ENCODE measurements at places on chromosomes 4 and X.

DNA sequence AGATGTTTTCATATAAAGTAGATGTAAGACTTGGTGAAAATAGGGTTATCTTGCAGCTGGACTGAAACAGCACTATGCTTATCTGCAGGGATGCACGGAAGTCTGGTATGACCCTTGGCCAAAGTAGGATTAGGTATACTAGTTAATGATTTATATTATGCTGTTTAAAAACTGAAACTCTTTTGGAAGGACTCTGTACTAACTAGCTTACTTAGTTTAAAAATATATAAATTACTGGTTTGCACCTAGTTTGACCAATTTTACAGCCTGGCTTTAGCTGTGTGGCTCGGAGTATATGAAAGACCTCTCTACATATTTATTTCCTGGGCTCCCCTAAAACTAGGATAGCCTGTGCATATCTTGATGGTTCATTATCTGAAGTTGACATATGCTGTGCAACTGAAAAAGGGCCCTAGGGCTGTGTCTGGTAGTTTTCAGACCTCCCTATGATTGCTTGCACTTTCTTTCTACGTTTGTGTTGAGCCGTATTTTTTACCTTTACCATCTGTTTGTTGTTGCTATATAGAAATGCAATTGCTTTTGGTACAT is 89.2 kb downstream of the TMEM144 start:
- DNase-seq, result no peak

- DNase-seq, result no peak
Observed at GRCh38 chr4:152235718-152236117, 300.2 kb downstream of the FBXW7 start.

DNA sequence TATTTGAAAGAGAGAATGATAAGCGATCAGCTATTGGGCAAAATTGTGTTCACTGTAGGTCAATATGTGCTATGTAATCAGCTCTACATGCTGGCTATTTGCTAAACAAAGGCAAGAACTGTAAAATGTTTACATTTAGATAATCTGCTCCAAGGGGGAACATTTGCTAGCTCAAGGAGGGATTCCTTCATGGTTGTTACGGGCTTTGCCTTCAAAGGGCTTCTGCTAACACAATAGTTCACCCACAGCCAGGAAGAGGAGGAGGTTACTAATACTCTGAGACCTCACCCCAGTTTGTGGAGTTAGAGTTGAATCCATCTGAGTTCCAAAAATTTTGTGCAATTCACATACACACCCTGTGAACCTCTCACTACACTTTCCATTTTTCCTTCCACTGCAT is 107.6 kb upstream of the BMP3 start:
- DNase-seq, result no peak

- DNase-seq, result no peak
Observed at GRCh38 chr4:158767451-158767850, 1.4 kb upstream of the FNIP2 start.

- no peak for DNase-seq
Observed at GRCh38 chr4:158578476-158578875, 56.8 kb downstream of the RXFP1 start.

DNA sequence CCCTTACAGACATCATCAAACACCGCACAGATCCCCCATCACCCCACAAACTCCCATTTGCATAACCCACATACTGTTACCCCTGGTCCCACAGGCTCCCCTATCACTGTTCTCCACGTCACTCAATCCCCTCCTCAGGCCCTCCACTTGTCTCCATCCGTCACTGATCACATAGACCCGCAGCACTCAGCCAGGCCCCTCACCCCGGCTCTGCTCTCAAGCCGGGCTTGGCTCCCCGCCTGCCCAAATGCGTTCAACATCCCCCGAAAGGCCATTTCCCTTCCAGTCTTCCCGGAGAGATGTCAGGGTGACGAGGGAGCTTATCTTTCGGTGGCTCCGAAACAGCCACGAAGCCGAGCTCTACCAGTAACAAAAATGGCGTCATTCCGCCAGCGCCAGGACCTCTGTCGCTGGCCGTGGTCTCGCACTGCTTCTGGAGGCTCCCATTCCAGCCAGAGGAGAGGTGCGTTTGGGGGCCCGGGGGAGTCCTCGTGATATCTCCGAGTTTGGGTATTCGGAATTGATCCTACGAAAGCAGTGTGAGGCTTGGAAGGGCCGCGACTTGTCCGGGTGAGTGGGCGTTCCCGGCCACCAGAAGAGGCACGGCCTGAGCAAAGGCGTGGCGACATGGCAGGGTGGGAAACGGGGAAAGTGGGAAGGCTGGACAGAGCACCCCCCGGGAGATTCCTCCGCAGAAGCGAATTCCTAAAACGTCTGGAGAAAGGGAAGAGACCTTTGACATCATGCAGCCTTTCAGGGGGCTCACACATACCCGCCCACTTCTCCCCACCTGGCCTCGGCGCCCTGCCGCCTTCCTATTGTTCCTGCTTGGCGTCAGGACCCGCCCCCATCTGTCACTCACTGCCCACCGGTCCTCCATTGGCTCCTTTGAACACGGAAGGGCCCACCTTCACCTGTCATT is at the start of gene ZNF630:
TSS of gene ZNF630 (minus strand) at position 577 of the 922 bp plus-strand sequence. CDS start 4,754 bp downstream, outside the sequence.
- no peak for DNase-seq

- DNase-seq, result no peak
Observed at GRCh38 chr4:155724731-155725130, 34.1 kb upstream of the GUCY1B1 start.

- no peak for DNase-seq
Observed at GRCh38 chr4:8008391-8008790, 68.7 kb upstream of the AFAP1 start.

All from hematopoietic multipotent progenitor cell treated with erythropoietin and hydrocortisone succinate and interleukin-3 and kit ligand, for 17 days (in vitro differentiated cells).